HT-29 (cell line): ENCODE measurements at places on chromosomes 3 and 15.

- no peak for DNase-seq
These were observed 734.2 kb upstream of the ALCAM start for GRCh38 chr3:104632521-104632920.

- peak; percentile 76 for DNase-seq
These were observed 285.1 kb upstream of the MANF start for GRCh38 chr3:51099794-51100535.

DNA sequence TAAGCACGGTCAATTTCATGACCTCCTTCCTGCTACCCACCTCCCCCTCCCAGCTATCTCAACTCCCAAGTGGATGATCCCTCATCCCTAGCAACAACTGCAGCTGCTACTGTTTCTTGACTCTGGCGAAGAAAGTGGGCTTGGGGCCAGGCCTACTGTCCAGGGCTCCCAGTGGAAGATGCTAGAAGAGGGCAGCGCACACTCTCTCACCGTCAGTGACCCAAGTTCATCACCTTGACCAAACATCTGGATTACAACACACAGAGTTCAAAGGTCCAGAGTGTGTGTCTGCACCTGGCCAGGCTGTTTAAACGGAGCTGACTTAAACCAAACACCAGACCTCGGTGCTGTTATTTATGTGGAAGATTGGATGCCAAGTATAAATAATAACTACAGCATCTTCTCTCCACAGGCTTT lies 385.6 kb downstream of the SHQ1 start:
- DNase-seq = no peak

GRCh38 chr3:52685285-52685708 lies 416 bp downstream of the PBRM1 start:
- DNase-seq = peak; percentile 77

DNA sequence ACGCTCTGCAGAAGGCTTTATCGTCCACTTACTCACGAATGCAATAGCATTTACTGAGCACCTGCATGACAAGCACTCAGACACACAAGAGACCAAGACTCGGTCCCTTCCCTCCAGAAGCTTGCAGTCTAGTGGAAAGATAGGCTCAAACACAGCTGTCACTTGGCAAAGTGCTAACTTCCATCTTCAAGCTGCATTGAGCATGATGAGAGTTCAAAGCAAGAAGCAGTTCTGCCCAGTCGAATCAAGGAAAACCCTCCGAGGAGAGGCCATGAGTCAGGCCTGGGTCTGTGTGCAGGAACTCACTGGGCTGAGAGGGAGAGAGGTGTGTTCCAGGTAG lies 51.5 kb downstream of the C3orf20 start:
- no peak for DNase-seq

DNA sequence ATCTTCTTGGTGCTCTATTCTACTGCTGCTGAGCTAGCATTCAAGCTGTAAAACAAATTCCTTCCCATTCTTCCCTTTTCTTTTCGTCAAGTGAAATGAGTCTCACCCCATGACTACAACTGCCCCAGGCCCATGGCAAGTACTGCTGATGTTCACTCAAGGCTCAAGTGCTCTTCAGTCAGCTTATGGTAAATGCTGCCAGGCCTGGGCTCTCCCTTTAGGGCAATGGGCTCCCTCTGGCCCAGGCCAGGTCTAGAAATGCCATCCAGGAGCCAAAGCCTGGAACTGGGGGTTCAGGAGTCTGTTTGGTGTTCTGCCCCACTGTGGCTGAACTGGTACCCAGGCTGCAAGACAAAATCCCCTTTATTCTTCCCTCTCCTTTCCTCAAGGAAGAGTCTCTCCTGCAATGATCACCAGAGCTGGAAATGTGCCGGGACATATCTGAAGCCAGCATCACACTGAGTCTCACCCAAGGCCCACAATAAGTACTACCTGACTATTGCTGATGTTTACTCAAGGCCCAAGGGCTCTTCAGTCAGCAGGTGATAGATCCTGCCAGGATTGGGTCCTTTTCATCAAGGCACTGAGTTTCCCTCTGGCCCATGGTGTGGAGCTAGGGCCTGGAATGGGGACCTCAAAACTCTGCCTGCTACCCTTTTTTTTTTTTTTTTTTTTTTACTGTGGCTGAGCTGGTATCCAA lies 205.0 kb upstream of the STAC start:
- no peak for DNase-seq

DNA sequence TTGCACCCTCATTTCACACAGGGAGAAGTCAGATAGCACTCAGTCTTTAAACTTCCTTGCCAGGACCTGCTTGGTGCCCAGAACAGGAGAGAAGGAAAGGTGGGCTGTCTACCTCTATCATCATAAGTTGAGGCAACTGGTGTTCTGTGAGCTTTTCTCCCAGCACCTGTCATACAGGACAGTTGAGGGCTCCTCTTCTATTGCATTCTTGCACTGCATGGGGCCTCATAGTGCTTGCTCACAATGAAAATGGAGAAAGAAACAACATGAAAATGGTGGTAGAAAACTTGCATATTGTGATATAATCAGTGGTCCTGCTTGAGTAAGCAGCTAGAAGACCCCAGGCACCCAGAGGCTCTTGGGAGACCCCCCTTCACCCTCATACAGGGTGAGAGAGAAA lies 311.7 kb upstream of the GOLIM4 start:
- DNase-seq = no peak

DNA sequence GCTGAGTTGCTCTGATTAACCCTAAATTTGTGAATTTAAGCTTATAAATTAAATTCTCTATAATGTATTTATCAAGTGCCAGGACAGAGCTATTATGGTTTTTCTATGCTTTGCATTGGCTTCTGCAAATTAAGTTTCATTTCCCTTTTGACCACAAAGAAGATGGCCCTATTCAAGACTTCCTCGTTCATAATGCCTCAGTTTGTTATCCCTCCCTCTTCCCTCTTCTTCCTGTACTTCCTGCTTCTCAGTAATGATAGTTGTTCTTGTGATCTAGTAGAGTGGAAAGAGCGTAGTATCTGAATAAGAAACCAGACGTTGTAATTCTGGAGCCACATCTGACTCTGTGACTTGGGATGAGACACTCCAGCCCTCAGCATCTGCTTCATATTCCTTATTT lies 118.7 kb downstream of the CACNA1D start:
- no peak for DNase-seq

- DNase-seq = no peak
These were observed 40.6 kb upstream of the SEC22A start for GRCh38 chr3:123161167-123161566.

GRCh38 chr15:78804391-78804792 lies 6.9 kb downstream of the ADAMTS7 start:
- DNase-seq = no peak

- DNase-seq = no peak
These were observed 634.2 kb downstream of the NAALADL2 start for GRCh38 chr3:175493301-175493700.

GRCh38 chr3:183937601-183938286 lies 53.1 kb upstream of the PARL start:
- DNase-seq = no peak
